ENCODE measurements at places on chromosomes 12 and 14.

DNA sequence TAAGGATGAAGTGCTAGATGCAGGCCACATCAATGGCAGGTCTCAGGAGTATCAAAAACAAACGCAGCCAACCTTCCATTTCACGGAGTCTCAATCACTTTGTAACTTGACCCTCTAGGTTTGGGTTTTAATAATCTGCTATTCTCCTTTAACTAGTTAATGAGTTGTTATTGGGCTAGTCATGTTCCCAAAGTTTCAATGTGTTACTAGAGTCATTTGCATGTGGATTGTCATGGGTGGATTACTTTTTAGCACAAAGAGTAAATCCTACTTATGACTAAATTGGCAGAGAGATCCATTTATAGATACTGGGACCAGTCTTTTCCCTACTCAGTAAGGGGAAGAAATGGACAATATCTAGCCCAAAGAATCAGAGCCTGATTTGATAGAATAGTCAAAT is 151.0 kb downstream of the BCAT1 start:
- no peak for DNase-seq

- no peak for DNase-seq
These were observed 6.2 kb downstream of the RPL36AL start for GRCh38 chr14:49614196-49614595.

DNA sequence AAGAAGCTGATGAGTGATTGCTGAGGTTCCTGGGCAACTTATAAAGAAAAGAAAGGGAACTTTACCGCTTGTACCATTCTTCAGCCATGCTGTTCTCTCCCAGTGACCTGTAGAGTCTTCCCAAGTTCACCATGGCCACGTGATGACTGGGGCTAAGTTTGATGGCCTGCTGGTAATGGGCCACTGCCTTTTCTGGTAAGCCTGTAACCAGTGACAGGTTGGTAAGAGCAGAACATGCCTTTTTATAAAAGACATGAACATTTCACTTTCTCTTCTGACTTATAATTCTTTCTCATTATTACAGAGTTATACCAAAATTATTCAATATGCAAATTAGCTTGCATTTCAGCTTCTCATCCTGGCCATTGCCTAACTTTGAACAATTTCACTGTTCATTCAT is 20.9 kb upstream of the OVCH1 start:
- no peak for DNase-seq

- DNase-seq = no peak
These were observed 6.5 kb upstream of the PLXNC1 start for GRCh38 chr12:94141892-94142291.

DNA sequence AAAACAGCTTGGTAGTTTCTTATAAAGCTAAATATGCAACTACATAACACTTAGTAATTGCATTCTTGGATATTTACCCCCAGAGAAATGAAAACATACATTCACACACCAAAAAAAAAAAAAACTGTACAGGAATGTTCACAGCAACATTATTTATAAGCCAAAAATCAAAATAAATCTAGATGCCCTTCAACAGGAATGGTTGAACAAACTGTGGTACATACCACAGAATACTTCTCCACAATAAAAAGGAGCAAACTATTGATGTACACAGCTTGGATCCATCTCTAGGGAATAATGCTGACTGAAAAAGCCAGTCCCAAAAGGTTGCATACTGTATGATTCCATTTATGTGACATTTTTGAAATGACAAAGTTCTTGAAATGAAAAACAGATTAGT is 62.1 kb upstream of the SLC38A4 start:
- DNase-seq = no peak

- peak; percentile 27 for DNase-seq
These were observed 137.1 kb downstream of the BRMS1L start for GRCh38 chr14:35963209-35963608.

- no peak for DNase-seq
These were observed 2.9 kb downstream of the DDX51 start for GRCh38 chr12:132140918-132141841.

DNA sequence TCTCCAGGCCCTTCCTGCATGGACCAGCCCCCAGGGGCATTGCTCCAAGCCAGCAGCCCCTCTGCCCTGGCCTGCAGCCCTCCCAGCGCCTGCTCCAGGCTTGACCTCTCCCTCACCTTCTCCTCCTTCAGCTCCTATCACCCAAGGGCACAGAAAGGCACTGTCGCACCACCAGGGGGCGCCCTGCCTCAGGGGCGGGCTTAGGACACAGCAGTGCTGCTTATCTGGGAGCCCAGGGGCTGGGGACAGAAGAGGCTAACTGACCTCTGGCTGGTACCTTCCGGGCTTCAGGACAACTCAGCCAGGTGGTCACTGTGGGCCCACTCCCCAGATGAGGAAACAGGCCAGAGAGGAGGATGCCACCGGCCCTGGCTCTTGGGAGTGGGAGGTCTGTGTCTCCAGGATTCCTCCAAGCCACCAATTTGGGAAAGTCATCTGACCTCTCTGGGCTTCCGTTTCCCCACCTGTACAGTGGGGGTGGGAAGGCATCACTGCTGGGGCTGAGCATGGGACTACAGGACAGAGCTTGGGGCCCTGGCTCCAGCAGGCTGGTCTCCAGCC is 25.3 kb upstream of the GPR132 start:
- DNase-seq = peak; percentile 88

DNA sequence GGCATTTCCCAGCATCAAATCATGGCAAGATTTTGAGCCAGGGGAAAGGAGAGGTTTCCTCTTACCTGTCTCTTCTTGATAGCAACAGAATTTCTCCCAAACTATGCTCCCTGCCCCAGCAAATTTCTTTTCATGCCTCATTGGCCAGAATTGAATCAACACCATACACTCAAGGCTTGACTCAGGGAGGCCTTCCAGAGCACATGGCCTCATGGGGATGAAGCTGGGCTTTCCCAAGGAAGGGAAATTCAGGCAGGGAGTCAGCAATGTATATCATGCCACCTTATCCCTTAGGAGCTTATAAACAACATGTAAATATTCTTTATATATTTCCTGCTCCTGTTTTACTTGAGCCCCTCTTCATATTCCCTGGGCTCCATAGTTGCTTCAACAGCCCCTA is 62.1 kb downstream of the ARF6 start:
- DNase-seq = no peak

DNA sequence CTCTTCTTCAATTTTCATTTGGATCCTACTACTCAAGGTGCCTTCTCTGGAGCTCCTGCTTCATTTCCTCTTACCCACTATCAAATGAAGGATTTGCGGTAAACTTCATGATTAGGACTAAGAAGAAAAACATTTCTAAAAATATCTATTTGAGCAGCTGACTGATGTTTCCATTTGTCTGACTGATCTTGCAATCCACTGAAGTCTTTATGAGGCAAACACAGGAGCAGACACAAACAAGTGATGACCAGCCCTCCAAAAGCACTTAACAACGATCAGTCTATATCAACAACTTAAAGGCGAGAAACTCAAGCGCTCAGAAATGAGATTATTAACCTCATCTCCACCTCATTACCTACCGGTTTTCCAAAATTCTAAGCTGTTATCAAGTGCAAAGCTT is 26.2 kb downstream of the OSBPL8 start:
- DNase-seq = no peak

GRCh38 chr12:89542912-89543592 is 17.2 kb upstream of the POC1B start:
- DNase-seq = peak; percentile 84

GRCh38 chr12:56749853-56750252 is 2.3 kb downstream of the PRIM1 start:
- DNase-seq = no peak

DNA sequence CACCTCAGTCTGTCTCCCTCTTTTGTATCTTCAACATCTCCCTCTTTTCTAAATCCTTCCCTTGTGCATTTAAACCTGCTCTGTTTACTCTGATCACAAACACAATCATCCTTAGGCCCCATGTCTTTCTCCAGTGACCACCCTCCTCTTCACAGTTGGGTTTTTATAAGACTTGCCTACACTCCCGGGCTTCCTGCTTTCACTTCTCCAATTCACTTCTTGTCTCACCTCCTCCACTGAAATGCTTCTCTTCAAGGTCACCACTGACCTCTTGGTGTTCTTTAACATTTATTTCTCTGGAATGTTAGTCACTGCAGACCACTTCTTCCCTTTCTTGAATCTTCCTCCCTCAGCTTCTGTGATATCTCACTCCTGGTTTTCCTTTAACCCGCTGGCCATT is 8.7 kb upstream of the SMCO2 start:
- no peak for DNase-seq

- peak; percentile 44 for DNase-seq
These were observed 6.3 kb downstream of the CAND1 start for GRCh38 chr12:67275380-67275913.

GRCh38 chr12:114185036-114185435 is 218.9 kb upstream of the RBM19 start:
- DNase-seq = no peak

GRCh38 chr14:56580221-56580711 is 668 bp downstream of the TMEM260 start:
- peak; percentile 15 for DNase-seq

GRCh38 chr14:90911121-90911520 is 94.9 kb upstream of the TTC7B start:
- DNase-seq = no peak

DNA sequence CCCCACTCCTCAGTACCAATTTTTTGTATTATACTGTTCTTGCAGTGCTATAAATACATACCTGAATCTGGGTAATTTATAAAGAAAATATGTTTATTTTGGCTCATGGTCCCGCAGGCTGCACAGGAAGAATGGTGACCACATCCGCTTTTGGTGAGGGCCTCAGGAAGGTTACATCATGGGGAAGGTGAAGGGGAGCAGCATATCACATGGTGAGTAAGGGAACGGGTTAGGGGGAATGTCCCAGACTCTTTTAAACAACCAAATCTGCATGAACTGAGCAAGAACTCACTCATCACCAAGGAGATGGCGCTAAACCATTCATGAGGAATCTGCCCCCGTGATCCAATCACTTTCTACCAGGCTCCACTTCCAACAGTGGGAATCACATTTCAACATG is 40.0 kb downstream of the OSBPL8 start:
- peak; percentile 33 for DNase-seq

GRCh38 chr14:20789230-20789813 is 8.3 kb downstream of the RNASE6 start:
- no peak for DNase-seq

GRCh38 chr12:132170637-132171292 is 26.5 kb downstream of the NOC4L start:
- no peak for DNase-seq

DNA sequence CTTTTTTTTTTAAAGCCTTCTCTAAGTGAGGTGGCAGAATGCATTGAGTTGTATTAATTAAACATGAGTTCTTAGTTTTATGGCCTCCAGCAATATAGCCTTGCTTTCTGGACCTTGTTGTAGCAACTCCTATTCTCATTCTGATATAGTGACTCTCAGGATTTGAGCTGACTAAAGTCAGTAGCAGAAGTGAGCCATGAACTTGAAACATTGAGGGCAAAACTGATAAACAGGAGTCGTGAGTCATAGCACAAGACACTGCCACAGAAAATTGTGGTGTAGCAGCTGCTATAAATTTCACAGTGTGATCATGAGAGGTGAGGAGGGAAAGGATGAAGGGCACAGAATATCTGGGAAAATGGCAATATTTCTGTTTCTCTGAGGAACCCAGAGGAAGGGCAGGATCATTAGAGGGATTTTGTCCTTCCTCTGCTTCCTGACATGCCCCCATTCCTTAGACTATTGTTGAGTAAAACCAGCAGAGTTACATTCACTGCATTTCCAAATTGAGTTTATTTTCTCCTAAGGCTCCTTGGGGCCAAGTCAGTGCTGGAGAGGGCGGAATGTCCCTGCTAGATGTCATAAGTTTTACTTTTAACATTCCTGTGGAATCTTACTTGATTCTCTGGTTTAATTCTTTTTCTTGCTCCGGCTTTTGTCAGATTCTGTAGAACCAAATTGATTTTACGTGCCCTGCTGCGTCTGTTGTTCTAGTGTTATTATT is 7.5 kb downstream of the KLRG1 start:
- DNase-seq = peak; percentile 65

GRCh38 chr14:54354968-54355641 is 41.7 kb upstream of the CDKN3 start:
- DNase-seq = no peak
